ENCODE measurements at places on chromosomes 4 and X. TPM values are rescaled to one million over a fixed set of nuclear protein-coding genes. Genes with fewer than 3 reads are reported as not detected.
A peak's percentile ranks its signal among the peaks of the same experiment; 100 is the strongest.

PSAPL1 gene
- total RNA-seq: not detected

DNA sequence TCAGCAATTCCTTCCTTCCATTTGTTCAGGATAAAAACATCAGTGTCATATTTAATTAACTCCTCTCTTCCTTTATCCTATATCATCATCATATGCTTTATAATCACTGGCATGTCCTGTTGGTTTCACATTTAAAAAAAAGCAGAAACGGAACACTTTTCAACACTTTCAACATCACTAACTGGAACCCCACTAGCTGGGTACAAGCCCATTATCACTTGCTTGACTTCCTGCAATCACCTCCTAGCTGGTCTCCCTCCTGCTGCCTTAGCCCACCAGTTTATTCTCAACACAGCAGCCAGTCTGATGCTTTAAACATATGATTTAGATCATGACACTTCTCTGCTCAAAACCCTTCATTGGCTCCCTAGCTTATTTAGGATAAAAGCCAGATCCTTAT, 116.4 kb upstream of the LSM6 start:
- no peak for DNase-seq

ZAR1 gene
- total RNA-seq: not detected

UGT2B15 gene
- 0.10 TPM for total RNA-seq

SSX1 gene
- total RNA-seq: not detected

GRCh38 chrX:3451571-3451970, 105.1 kb upstream of the MXRA5 start:
- DNase-seq: no peak

GRCh38 chr4:11548597-11549082, 119.9 kb upstream of the HS3ST1 start:
- peak; percentile 97 for DNase-seq

HTR2C gene
- total RNA-seq: not detected

DMRTC1B gene
- total RNA-seq: 0.20 TPM

EGF gene
- total RNA-seq: 1.7 TPM

GRCh38 chr4:105805501-105806120, 89.7 kb upstream of the NPNT start:
- DNase-seq: no peak

- DNase-seq: no peak
Measured at GRCh38 chrX:3076416-3076991, 35.2 kb downstream of the ARSF start.

BST1 gene
- total RNA-seq: 8.7 TPM

GRCh38 chrX:10103023-10103422, 53.8 kb upstream of the CLCN4 start:
- peak; percentile 82 for DNase-seq

DMP1 gene
- not detected for total RNA-seq

NXF2B gene
- not detected for total RNA-seq

GRCh38 chr4:157363360-157363759, 142.8 kb downstream of the GRIA2 start:
- DNase-seq: no peak

FRMPD4 gene
- 0.30 TPM for total RNA-seq

NAT8L gene
- 0.17 TPM for total RNA-seq

DNA sequence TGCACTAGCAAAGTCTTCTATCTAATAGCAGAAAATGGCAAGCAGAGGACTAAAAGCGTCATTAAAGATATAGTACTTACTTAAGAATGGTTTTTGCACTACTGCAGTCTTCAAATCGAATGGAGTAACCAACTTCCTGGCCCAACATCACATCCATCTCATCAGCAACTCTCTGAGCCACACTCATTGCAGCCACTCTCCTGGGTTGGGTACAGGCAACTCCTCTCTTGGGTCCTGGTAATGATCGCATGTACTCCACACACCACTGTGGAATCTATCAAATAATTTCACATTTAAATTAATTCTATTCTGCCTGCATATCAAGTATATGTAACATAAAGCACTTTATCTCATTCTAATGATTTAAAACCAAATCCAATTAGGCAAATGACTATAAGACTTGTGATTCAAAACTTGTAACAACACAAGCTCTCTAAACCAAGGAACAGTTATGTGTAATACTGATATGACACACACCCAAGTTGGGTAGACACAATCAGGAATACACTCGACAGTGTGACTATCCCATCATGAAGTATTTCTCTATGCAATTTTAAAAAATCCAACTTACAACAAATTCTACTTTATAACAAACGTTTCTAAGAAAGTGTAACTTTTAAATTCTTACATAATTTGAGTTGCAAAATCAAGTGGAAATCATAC, 13.6 kb downstream of the DHX15 start:
- DNase-seq: no peak

POU3F4 gene
- total RNA-seq: not detected

- no peak for DNase-seq
Measured at GRCh38 chrX:122134291-122134690, 1049.8 kb upstream of the GRIA3 start.

VCX2 gene
- not detected for total RNA-seq

GRCh38 chr4:160423879-160424451, 1321.1 kb downstream of the RAPGEF2 start:
- peak; percentile 32 for DNase-seq

DNA sequence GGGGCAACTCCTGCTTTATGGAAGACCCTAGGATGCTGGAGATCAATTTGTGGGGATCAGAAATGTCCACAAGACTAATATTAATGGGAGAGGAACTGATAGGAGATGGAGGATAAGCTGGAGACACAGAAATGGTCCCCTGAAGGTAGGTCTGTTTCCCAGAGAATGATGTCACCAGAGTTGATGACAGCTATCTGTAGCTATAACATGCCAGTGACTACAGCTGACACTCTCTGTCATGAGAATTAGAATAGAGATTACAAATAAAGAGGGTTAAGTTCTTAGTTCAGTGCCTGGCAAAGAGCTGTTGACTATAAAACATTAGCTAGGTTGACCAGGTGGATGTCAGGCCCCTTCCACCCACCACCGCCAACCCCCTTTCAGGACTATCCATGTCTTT, 9.3 kb downstream of the BST1 start:
- DNase-seq: no peak

TBC1D9 gene
- total RNA-seq: 37.5 TPM

DNA sequence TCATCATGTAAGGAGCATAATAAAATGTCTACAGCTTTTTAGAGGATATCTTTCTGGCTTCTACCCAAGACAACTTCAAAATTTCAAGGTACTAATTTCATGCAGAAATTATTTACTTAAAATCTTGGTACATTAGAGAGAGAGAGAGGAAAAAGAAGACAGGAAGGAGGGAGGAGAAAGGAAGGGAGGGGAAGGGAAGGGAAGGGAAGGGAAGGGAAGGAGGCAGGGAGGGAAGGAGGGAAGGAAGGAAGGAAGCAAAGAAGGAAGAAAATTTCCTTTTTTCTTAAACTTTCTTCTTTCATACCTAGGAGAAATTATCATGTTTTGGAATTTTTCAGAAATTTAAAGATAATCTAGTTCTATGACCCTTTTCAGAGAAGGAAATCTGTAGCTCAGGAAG, 61.8 kb downstream of the HS3ST1 start:
- no peak for DNase-seq

TSC22D3 gene
- 82.6 TPM for total RNA-seq
